Naive B cell (primary cell): ENCODE measurements at places on chromosomes 1 and 21.

DNA sequence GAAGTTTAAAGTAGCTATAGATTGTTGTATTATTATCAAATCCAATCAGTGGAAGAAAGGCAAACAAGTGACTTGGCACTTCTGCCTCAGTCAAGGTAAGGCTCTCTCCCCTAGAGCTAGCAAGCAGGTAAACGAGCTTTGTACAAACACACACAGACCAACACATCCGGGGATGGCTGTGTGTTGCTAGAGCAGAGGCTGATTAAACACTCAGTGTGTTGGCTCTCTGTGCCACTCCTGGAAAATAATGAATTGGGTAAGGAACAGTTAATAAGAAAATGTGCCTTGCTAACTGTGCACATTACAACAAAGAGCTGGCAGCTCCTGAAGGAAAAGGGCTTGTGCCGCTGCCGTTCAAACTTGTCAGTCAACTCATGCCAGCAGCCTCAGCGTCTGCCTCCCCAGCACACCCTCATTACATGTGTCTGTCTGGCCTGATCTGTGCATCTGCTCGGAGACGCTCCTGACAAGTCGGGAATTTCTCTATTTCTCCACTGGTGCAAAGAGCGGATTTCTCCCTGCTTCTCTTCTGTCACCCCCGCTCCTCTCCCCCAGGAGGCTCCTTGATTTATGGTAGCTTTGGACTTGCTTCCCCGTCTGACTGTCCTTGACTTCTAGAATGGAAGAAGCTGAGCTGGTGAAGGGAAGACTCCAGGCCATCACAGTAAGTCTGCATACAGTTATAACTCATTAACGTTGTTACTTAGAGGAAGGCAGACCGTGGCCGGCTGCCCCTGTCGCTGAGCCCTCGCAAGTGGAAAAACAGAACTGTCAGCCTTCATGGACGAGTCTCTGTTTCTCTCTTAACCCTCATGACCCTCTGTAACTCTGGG, at the start of gene PALMD:
PALMD (plus strand) TSS at position 415 of the 833 bp plus-strand sequence; CDS start at position 620, 205 bp downstream.
- DNase-seq, result no peak

DNA sequence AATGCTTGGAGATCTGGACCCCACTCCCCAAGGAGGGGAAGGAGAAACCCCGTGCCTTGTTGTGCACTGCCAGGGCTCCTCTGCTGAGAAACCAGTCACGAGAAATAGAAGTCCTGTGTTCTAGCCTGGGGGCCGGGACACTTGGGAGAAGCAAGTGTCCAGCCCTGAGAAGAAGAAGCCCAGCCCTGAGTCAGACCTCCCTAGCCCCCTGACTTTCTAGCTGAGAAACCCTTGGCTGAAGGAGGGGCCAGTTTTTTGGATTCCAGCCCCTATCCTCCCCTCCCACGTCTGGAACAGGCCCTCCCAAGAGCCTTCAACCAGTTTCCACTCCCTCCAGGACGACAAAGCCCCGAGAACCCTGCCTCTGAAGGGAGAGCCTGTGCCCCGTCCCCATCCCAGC, 100.5 kb downstream of the NAV1 start:
- no peak for DNase-seq

DNA sequence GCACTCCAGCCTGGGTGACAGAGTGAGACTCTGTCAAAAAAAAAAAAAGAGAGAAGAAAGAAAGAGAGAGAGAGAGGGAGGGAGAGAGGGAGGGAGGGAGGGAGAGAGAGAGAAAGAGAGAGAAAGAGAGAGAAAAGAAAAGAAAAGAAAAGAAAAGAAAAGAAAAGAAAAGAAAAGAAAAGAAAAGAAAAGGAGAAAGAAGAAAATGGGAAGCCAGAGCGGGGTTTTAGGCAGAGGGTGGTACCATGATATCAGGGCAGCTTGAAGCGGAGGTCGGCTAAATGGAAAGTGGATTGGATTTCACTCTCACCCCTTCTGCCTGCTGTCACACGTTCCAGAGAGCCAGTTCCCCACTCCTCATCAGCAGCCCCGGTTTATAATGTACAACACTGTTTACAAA, 1.9 kb downstream of the TMCO4 start:
- DNase-seq, result no peak

- no peak for DNase-seq
Measured at GRCh38 chr1:206116191-206116872, 856 bp downstream of the AVPR1B start.

DNA sequence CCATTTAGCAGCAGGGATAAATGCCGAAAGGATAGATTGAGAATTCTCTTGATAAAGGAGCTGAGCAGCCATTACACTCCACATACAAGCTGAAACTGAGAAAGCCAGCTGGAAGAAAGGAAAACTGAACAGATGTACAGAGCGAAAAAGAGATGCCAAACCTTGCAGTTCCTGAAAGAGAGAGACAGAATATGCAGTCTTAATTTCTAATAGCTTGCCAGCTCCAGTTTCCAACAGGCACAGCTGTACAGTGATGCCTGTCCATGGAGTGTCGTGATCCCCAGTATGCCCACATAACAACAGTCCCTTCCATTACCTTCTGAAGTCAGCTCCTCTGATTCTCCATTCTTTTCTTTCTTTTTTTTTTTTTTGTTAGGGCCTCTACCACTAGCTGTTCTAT, 22.7 kb downstream of the ABL2 start:
- no peak for DNase-seq

GRCh38 chr1:15128520-15129313, 24.8 kb upstream of the TMEM51 start:
- DNase-seq, result peak; percentile 11

GRCh38 chr1:234758851-234759250, 148.9 kb upstream of the IRF2BP2 start:
- DNase-seq, result no peak

GRCh38 chr21:39022863-39023693, 160.2 kb downstream of the PSMG1 start:
- DNase-seq, result no peak

GRCh38 chr1:181482521-181483284, 614 bp upstream of the CACNA1E start:
- no peak for DNase-seq

DNA sequence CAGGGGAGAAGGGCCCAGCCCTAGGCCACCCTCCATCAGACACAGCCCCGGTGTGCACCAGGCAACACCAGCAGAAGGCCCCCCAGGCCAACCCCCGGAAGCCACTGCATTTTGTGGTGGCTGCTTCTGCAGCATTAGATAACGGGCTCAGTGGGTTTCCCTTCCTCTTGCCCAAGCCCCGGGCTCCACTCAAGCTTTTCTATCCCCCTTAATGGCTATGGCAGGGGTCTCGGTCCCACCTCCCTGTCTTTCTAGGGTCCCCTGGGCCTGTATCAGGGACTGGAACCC, 18.9 kb downstream of the C1orf174 start:
- no peak for DNase-seq

DNA sequence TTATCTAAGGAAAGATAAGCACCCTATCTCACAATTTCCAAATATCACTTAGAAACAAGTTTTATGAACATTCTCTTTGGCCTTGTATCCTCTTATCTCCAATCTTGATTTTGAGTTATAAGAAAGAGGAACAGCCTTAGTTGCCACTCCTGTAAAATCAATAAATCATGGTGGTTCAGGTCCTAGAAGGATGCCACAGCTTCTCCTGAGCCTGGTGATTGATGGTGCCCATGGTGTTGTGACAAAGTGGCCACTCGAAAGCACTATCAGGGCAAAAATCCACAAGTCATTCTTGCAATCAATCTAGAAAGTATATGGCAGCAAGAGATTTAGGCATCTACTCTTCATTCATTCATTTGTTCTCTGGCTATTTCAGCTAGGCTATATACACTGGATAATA, 27.8 kb downstream of the GBP6 start:
- DNase-seq, result no peak

DNA sequence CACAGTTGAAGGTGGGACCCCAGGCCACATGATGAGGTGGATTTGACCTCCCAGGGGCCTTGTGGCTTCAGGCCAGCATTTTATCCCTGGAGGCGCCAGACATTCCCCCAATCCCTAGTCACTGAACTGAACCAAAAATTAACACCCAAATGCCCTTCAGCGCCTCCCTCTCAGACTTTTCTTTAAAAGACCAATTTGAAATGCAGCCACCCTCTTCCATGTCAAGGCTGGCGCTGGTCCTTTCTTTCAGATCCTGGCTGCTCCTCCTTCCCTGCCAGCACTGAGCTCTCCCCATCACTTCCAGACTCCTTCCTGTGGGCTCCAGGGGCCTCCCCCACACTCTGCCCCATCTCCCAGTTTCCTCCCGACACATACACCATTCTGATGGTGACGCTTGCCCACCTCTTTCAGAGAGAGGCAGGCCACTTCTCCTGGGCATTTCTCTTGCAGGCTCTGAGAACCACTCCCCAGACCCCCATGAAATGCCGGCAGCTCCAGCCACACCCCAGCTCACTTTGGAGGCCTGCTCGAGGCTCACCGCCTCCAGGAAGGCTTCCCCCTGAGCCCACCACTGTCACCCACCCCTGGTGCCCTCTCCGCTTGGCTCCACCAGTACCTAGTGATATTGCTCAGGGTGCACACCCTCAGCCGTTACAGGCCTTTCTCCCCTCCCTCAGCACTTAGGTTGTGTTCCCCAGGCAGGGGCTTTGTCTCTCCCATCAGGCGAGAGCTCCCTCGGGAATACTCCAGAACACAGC, 27.0 kb downstream of the NAV1 start:
- DNase-seq, result no peak
